ENCODE measurements at places on chromosomes 5 and 9.

DNA sequence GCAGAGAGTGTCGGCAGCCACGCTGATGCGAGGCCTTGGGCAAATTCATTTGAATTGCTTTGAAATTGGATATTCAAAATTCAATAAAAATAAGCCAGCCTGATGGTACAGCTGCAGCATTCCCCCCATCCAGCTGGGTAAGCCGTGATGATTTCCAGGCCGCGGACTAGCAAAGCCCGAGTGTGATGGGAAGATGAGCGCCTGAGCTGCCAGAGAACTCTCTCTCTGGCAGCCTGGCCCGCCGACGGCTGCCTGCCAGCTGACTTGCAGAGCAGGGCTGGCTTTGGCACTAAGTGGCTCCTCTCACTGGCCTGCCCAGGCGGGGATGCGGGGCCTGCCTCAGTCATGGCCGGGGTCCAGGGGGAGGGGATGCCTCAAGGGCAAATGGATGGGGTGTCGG lies 268.3 kb upstream of the WWC1 start:
- DNase-seq, result no peak

GRCh38 chr5:158482125-158482524 lies 617.6 kb downstream of the EBF1 start:
- no peak for DNase-seq

DNA sequence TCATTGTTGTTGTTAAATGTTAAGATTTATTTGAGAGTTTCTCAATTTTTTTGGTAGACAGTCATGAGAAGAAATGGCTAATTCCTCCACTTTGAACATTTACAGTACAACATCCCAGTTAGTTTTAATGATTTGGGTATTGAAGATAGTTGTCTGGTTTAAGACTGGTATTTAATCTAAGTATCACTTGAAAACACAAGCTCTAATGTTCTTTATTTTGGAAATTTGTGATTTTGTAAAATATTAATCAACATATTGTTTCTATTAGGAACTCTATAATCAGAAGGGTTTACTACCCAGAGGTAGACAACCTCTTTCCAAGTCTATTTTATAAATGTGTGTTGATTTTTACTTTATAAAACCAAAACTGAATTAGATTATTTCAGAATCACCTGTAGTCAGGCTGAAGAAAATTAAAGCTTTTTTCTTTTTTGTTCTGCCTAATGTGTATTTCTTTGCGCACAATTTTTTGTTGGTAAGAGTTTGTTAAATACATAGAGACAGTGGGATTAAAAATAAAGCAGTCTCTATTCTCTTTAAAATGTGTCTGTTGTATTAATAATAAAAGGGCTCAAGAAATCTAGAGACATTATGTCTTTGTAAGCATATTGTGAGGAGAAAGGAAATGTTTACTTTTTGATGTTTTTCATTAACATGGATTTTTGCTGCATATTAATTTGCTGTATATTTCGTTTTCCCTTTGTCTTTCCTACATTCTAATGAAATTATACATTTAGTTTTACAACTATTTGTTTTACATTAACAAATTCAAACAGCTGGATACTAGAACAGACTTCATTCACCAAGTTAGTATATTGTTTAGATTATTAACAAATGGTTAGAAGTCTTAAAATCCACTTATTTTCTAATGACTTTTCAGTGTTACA lies 3.9 kb upstream of the PURA start:
- DNase-seq, result no peak

DNA sequence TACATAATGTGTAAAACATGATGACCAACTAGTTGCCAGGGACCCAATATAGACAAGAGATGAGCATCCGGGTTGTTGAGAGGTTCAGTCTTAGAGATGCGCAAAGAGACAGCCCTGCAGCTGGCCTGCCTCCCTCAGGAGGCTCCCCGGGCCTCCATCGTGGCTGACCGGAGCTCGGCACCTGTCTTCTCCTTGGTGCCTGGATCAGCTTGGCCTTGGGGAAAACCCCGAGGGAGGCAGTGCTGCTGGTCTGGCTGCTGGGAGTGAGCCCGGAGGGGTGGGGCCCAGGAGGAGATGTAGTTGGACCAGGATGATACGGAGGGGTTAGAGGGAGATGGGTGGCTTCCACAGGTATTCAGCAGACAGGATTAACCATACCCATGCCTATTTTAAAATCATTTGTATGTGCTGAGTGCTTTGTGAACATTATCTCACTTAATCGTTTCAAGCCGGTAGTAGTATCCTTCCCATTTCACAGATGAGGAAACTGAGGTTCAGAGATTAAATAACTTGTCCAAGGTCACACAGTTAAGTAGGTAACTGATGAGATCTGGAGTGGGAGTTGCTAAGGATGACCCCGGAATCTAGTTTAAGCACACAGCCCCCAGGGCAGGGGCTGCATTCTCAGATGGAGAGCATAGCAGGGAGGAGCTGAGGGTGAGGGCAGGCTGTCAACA lies 173.8 kb downstream of the COL23A1 start:
- DNase-seq, result no peak

DNA sequence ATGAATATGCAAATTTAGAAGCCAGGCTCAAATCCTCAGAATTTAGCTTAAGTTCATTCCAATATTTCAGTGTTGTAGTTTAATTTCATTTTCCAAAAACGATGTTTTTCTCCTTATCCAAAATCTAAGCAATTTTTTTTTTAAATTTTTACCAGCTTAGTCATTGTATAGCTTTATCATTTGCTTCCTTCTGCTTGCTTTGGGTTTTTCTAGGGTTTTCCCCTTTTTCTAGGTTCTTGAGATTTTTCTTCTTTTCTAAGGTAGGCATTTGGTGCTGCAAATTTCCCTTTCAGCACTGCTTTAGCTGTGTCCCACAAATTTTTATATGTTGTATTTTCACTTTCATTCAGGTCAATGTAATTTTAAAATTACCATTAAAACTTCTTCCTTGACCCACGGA lies 34.4 kb upstream of the CCDC112 start:
- no peak for DNase-seq

GRCh38 chr9:81532251-81532650 lies 157.1 kb downstream of the TLE1 start:
- DNase-seq, result no peak

DNA sequence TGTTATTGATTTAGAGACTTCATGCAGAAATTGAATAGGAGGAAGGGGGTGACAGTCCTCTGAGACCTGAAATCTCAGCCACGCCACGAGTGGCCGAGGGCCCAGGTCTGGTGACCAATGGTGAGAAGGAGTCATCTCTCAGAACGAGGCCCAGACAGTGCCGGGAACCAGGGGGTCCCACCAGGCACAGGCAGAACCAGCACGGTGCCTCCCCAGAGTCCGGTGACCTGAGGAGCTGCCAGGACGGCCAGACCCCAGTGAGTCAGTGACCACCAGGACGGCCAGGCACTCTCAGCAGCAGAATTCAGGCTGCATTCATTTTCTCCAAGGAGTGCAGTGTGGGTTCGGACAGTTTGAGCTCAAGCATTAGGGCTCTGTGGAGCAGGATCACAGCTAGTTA lies 43.8 kb upstream of the NKD2 start:
- no peak for DNase-seq

- DNase-seq, result no peak
These were observed 12.6 kb upstream of the LCN15 start for GRCh38 chr9:136776947-136777346.

DNA sequence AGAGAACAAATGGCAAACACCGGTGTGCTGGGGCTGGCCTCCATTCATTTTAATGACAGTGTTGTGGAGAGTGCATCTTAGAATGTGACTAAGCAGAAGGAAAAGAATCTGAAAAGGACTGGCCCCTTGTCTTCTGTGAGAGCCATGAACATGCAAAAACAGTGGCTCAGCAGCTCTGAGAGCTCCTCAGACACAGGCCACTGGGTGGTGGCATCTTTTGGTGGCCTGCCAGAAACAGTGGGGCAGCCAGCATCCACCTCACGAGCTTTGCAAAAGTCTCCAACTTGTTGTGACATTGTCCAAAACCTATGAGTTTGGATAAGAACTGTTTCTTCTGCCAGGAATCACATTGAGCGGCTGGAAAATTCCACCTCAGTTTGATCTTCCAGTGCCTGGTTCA lies 233.4 kb downstream of the NR3C1 start:
- no peak for DNase-seq

DNA sequence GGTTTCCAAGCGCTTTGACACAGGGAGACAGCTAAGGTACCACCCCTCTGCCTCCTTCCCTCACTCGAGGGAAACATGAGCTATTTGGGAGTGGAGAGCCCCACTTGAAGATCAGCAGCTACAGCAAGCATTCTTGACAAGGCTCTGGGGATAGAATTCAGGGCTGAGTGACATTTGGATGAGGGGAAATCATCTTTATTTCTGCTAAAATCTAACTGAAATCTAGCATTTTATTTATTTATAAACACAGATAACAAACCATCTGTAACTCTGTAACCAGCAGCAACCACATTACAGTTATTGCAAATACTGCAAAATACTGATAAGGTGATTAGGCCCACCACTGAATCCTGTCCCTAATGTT lies 22.4 kb downstream of the RNF130 start:
- no peak for DNase-seq

GRCh38 chr9:34964458-34964857 lies 6.4 kb downstream of the PHF24 start:
- no peak for DNase-seq

GRCh38 chr9:114893221-114894010 lies 37.0 kb downstream of the TNFSF8 start:
- no peak for DNase-seq

DNA sequence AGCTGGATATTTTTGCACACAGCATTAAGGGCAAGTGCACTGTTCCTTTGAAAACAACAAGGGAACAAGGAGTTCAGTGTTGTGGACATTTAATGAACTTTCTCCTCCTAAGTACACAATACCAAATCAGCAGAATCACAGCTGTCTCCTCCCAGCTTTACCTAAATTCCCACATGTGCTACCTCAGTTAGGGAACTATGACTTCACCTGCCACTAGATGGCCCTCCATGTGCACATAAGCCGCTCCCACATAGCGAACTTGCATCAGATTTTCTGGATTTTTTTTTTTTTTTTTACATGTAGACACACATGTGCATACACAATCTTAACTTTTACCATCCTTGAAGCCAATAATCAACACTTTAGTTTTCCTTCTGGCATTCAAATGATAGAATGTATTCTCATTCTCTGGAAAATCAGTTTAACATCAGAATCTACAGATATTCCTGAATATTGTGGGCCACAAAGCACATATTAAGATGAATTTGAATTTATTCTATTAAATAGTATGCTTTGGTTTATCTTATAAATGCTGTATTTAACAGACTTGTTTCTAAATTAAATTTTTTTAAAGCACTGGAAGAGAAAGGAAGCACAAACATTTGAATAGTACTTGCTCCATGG lies 123.6 kb downstream of the PALM2AKAP2 start:
- DNase-seq, result peak; percentile 52

DNA sequence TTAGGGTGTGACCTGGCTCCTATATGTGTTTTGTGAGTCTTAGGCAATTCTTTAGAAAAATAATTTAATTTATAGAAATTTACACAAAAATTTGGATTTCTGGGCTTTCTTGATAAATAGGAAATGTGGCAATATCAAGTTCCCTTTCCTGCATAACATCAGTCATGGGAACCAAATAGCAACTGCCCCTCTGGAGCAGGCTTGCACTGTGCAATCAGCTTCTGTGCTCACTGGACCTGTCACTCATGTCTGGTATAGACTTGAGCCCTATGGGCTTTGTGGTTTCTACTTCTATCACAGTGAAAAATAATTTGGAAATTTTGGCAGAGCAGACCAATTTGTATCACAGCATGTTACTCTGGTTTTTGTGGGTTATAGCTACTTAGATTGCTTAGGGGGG lies 131.7 kb downstream of the ADGRV1 start:
- no peak for DNase-seq

- DNase-seq, result no peak
These were observed 28.3 kb downstream of the CCDC69 start for GRCh38 chr5:151195622-151196021.

DNA sequence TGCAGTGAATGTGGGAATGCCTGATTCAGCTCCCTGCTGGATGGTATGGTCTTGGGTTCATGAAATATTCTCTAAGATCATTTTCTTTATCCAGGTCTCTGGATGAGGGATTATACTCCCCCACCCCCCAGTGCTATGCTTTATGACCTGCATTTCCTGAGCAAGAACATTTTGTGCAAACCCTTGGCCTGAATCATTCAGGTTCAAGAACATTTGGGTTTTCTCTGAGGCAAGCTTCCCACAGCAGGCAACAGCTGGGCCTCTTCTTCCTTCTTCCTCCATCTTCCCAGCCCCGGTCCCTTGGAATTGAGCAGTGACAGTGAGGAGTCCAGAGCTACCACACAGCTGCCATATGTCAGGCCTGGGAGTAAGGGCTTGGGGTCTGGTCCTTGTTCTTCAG lies 58.6 kb upstream of the TNFSF15 start:
- DNase-seq, result no peak

DNA sequence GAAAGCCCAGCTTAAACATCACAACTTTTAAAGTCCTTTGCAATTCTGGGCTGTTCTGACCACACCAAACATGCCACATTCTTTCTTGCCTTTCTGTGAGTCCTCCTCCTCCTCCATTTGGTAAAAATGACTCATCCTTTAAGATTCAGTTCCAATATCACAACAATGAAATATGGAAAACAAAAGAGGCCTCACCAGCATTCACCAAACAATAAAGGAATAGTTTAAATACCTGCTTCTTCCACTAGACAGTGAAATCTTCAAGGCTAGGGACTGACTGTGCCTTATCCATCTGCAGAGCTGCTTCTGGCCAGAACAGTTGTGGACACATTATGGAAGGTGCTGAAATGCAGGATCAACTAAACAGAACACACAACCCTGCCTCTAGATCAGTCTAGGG lies 36.0 kb downstream of the NR6A1 start:
- DNase-seq, result peak; percentile 27

- no peak for DNase-seq
These were observed 311.3 kb upstream of the TRPC7 start for GRCh38 chr5:136676685-136677084.

DNA sequence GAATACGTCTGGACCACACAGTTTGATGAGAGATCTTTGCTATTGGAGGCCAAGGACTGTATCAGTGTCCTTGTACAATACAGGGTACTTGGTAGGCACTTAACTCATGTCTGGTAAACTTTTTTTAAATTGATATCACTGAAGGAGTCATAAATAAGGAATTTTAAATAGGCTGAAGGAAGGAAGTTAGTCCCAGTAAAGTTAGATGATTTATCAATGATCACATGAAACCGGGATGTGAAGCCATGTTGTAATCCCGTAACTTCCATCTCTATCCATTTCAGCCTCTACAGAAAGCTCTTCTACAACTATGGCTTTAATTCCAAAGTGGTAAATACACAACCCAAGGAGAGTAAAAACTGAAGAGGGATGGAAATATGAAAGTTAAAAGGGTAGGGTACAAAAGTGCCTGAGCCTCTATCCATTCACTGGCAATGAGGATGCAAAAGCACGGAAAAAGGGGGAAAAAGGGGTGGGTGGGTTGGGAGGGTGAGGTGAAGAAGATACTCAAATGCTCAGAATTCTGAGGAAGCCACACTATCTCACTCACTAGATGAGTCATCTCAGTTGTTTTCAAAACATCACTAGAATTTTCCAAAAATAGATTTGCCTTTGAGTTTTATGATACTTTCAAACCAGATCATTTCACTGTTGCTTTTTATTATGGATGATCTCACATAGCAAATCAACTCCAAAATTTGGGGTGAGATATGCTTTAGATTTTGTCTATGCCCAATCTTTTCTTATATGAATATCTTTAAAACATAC lies 1053.5 kb downstream of the NR2F1-AS1 start:
- DNase-seq, result peak; percentile 5

GRCh38 chr9:110655754-110656641 lies 12.6 kb upstream of the MUSK start:
- no peak for DNase-seq
